ENCODE measurements at places on chromosomes 3 and 15.

GRCh38 chr3:170766253-170766652 lies 103.7 kb downstream of the RPL22L1 start:
- H3K4me1 ChIP-seq: no peaks in the 10 kb centered on the region
- no peak overlapping the region for H3K4me3 ChIP-seq
- no peak for DNase-seq
- H3K36me3 ChIP-seq: no peaks in the 10 kb centered on the region

DNA sequence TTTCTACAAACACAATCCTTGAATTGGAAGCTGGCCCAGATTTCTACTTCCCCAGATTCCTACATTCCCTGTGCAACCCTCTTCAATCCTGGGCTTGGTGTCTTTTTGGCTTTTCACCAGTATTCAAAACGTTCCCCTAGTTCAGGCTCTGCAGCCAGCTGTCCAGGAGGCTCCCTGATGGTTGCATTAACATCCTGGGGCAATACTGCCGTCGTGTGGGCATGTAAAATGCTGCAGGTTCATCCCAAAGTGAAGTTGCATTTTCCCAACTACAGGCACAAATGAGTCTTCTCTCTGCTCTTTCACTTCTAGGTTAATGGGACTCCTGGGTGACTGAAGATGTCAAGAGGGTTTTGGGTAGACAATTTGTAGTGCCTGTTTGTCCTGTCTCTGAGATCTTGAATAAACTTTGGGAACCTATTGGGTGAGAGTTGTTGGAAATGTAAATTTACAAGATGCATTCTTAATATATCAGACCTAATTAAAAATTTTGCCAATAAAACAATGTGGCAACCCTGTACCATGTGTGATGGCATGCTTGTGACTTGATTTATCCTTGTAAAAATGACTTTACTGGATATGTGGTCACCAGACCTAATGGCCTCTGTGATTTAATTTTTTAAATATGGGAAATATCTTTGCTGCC lies 28.6 kb downstream of the SOX14 start:
- DNase-seq: peak; percentile 60
- H3K36me3 ChIP-seq: no peaks in the 10 kb centered on the region
- H3K27ac ChIP-seq: no peak overlapping the region
- H3K4me3 ChIP-seq: no peak overlapping the region
- no peaks in the 10 kb centered on the region for H3K27me3 ChIP-seq

DNA sequence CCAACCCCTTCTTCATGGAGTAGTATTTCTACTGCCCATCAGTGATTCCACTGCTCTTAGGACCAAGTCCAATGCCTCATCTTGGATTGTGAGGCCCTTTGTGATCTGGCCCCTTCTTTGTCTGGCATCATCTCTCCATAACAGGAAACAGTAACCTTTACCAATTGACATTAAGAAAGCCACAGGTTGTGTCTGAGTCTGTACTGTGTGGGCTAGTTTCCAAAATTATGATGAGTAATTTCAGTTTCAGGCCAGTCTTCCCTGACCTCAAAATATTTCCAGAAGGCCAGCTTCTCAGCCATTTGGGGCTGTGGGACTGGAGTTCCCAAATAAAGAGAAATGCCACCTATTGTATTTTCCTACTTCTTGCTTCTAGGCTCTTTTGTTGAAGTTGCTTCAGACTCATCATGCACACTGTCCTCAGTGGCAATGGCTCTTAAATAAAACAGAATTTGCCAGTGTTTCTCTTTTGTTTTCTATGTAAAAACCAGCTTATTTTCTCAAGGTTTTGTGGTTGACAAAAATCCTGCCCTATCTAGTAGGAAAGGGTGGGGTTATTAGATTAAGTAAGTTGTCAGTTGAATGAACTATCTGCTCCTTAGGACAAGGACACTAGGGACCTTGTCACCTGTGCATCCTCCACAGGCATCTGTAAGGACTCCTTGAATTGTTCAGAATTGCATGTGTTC lies 47.0 kb upstream of the ACKR4 start:
- H3K36me3 ChIP-seq: no peaks in the 10 kb centered on the region
- no peak overlapping the region for H3K27ac ChIP-seq
- H3K27me3 ChIP-seq: no peaks in the 10 kb centered on the region

DNA sequence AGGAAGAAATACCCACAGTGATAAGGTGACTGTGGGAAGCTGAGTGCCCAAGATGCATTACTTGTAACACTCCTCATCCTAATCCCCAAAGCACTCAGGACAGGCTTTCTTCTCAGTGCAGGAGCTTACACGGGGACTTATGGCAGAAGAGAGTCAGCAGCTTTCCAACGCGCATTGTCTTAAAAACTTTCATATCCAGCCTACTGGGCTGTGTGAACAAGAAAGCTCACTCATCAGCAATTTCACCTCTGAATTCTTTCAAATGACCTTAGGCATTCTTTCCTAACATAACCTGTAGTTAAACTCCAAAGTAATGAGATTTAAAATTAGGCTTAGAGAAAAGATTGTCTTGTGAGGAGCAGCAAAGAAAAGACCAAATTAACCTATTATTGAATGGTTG lies 132.3 kb downstream of the KCNAB1 start:
- no peak overlapping the region for H3K27ac ChIP-seq
- DNase-seq: no peak
- H3K36me3 ChIP-seq: no peaks in the 10 kb centered on the region
- no peak overlapping the region for H3K4me3 ChIP-seq
- no peaks in the 10 kb centered on the region for H3K27me3 ChIP-seq
- H3K4me1 ChIP-seq: peaks cover 7% of the 10 kb centered on the region

DNA sequence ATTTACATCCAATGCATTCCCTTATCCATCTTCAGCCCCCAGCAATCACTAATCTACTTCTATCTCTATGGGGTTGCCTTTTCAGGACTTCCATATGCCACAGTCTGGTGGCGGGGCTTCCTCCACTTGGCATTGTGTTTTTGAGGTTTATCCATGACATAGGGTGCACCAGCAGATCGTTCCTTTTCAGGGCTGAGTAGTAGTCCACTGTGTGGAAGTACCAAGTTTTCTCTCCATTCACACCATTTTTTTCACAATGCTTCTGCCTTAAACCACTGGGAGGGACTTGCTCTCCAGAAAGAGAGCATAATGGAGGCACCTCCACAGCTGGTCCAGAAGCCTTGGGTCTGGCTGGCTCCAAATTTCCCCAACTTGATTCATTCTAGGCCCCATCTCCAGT lies 144.0 kb upstream of the IQSEC1 start:
- H3K36me3 ChIP-seq: no peaks in the 10 kb centered on the region

DNA sequence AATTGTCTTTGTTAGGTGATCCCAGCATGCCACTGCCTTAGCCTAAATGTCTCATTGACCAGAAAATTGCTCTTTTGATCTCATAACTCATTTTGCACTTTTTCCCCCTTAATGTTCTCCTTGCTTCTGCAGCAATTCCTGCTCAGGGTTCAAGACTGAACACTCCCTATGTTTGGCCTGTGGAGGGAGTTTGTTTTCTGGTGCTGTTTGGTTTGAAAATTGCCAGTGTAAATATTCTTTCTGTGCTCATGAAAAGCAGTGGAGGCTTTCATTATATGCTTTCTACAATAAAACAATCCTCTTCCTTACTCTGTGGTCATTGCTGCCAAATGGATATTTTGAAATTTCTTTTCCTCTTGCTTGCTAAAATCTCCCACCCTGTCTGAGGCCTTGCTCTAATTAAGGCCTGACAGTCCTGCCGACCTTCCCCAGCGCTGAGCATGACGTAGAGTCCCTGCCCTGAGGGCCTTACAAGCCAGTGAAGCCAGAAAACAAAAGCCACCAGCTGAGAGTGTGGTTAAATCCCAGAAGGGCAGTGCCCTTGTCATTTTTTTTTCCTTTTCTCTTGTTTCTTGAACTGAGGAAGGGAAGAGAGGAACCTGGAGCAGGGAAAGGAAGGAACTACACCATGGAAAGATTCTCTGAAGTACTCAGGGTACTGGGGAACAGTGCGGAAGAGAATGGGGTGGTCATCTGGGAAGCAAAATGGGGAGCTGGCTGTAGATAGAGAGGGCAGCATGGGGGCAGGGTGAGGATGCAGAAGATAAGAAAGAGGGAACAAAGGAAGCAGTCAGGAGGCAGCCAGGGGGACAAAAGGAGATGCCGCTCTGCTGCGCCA lies 24.8 kb downstream of the ZBTB38 start:
- no peaks in the 10 kb centered on the region for H3K27me3 ChIP-seq
- no peak for DNase-seq
- peaks cover 53% of the 10 kb centered on the region for H3K4me1 ChIP-seq
- no peaks in the 10 kb centered on the region for H3K36me3 ChIP-seq

DNA sequence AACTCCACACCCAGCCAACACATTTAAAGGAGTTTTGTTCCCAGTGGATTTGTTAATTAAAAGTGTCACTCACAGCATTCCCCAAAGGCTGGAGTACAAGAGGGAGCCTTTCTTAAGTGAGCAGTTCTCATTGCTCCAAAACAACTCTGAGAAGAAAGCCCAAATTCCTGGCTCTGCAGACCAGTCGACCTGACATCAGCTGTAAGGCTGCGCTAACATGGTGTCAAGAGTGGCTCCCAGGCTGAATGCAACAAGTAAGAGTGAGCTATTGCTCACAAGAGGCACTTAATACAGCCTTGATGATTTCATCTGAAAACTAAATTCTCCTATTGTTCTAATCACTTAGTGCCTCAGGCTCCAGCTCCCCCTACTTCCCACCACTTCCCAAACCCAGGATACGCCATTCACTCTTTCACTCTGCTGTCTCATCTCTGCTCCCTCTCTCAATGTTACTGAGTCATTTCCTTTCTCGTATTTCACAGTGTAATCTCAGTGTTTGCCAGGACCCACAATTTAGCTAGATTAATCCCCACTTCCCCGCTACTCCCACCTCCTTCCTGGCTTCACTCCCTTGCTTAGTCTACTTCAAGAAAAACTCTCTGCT lies 81.8 kb downstream of the WWTR1 start:
- H3K4me3 ChIP-seq: no peak overlapping the region
- no peaks in the 10 kb centered on the region for H3K27me3 ChIP-seq
- no peaks in the 10 kb centered on the region for H3K36me3 ChIP-seq
- H3K4me1 ChIP-seq: peaks cover 67% of the 10 kb centered on the region

DNA sequence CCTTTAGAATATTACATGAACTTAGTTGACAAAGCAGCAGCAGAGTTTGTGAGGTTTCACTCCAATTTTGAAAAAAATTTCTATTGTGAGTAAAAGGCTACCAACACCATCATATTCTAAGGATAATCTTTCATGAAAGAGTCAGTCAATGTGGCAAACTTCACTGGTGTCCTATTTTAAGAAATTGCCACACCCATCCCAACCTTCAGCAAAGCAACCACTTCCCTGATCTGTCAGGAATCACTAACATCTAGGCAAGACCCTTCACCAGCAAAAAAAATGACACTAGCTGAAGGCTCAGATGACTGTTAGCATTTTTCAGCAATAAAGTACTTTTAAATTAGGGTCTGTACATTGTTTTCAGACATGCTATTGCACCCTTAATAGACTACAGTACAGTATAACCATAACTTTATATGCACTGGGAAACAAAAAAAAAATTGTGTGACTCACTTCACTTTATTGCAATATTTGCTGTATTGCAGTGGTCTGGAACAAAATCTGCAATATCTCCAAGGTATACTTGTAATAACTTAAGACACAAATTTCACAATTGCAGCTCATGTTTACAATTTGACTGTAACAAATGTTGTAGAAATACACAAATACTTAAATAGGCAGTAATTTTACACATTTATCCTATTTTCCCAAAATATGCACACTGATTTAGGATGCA lies 38.9 kb upstream of the ALCAM start:
- no peaks in the 10 kb centered on the region for H3K36me3 ChIP-seq
- H3K27ac ChIP-seq: no peak overlapping the region
- DNase-seq: no peak
- H3K27me3 ChIP-seq: no peaks in the 10 kb centered on the region
- no peak overlapping the region for H3K4me3 ChIP-seq

DNA sequence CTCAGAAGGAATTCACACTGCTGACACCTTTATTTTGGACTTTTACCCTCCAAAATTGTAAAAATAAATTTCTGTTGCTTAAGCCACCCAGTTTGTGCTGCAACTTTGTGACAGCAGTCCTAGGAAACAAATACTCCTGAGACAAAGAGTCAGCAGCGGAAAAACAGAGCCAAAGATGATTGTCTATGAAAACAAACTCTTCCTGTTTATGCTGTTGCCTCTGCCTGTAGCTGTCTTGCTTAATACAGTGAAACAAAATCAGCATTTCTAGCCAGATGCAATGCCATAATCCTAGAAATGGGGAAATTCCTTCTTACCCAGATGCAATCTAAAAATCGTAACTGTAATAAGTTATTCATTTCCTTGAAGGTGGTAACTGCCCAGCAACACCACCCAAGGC lies 387.5 kb upstream of the ATP11B start:
- no peak for DNase-seq
- H3K27me3 ChIP-seq: no peaks in the 10 kb centered on the region
- H3K36me3 ChIP-seq: no peaks in the 10 kb centered on the region
- no peak overlapping the region for H3K4me3 ChIP-seq
- H3K4me1 ChIP-seq: no peaks in the 10 kb centered on the region

GRCh38 chr3:194537732-194538247 lies 51.0 kb upstream of the ATP13A3 start:
- peak overlapping the region; percentile 85 for H3K27ac ChIP-seq
- DNase-seq: peak; percentile 89
- H3K4me1 ChIP-seq: peaks cover 31% of the 10 kb centered on the region
- no peaks in the 10 kb centered on the region for H3K36me3 ChIP-seq
- H3K4me3 ChIP-seq: no peak overlapping the region
- H3K27me3 ChIP-seq: no peaks in the 10 kb centered on the region

GRCh38 chr3:197424266-197424665 lies 125.9 kb upstream of the DLG1 start:
- H3K4me1 ChIP-seq: peaks cover 3% of the 10 kb centered on the region
- no peak overlapping the region for H3K27ac ChIP-seq
- H3K4me3 ChIP-seq: no peak overlapping the region
- no peak for DNase-seq

- no peak overlapping the region for H3K27ac ChIP-seq
- no peak overlapping the region for H3K4me3 ChIP-seq
- no peaks in the 10 kb centered on the region for H3K27me3 ChIP-seq
- H3K4me1 ChIP-seq: peaks cover 34% of the 10 kb centered on the region
- no peaks in the 10 kb centered on the region for H3K36me3 ChIP-seq
Observed at GRCh38 chr3:33810545-33810944, 12.1 kb downstream of the PDCD6IP start.

GRCh38 chr3:67016522-67017080 lies 18.5 kb downstream of the KBTBD8 start:
- H3K4me1 ChIP-seq: no peaks in the 10 kb centered on the region
- H3K36me3 ChIP-seq: no peaks in the 10 kb centered on the region
- no peak for DNase-seq
- H3K27ac ChIP-seq: no peak overlapping the region
- H3K4me3 ChIP-seq: no peak overlapping the region

- no peaks in the 10 kb centered on the region for H3K4me1 ChIP-seq
- no peaks in the 10 kb centered on the region for H3K36me3 ChIP-seq
- DNase-seq: no peak
Observed at GRCh38 chr3:86929046-86929445, 61.9 kb downstream of the VGLL3 start.
